CD4-positive, alpha-beta T cell treated with Interleukin-1 beta for 1 hour (primary cell): ENCODE measurements at places on chromosomes 13 and 19.

DNA sequence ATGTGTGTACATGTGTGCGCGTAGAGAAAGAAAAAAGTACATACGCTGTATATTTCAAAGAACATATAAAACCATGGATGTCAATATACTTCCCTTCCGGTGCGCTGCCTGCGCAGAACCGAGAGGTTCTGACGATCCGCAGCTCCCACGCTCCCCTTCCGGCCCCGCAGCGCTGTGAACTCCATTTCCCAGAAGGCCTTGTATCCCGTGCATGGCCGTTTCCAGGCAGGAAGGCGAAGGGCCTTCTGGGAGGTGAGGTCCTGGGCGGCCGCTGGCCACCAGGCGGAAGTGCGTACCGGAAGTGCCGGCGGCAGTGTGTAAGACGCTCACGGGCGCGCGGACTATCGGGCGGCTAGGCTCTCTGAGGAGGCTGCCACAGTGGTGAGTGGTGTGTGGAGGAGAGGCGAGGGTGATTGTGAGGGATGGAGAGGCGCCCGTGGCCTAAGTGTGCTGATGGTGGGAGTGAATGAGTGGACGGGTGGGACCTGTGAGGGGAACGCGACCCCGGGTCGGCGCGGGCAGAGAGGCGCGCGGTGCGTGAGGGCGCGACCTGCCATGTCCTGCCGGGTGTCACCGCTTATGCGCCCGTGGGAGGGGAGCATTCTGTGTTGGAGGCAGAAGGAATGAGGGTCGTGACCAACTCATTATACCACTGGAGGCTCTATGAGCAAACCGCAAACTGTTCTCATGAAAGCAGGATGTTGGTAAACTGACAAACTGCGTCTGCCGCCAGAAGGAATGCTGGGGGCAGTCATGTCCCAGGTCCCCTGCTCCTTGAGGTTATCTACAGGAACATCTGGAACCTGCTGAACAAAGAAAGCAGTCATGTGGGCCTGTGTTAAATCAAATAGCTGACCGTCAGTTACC, at the start of gene ERVK3-1:
ERVK3-1 (plus strand) TSS at position 313 of the 867 bp plus-strand sequence. CDS start 6,792 bp downstream, outside the sequence.
- peak; percentile 97 for DNase-seq

DNA sequence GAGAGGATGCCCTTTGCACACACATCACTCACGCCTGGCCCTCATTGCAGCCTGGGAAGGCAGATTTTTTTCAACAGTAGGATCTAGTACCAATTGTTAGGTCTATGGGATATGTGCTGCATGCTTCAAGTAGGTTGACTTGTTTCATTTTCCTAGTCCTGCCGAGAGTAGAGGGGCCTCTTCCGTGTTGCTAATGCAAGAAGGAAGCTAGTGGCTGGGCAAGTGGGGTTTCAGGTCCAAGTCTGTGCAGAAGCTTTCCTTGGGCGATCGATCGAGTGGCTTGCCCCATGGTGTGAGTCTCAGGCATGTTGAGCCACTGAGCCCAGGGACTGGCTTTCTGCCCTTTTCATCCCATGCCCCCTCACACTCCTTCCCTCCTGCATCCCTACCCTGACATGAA, 13.7 kb downstream of the ILF3 start:
- no peak for DNase-seq

- peak; percentile 92 for DNase-seq
Observed at GRCh38 chr13:77329133-77329910, 2.4 kb upstream of the MYCBP2 start.

- no peak for DNase-seq
Observed at GRCh38 chr13:86922936-86923335, 748.2 kb upstream of the SLITRK5 start.

DNA sequence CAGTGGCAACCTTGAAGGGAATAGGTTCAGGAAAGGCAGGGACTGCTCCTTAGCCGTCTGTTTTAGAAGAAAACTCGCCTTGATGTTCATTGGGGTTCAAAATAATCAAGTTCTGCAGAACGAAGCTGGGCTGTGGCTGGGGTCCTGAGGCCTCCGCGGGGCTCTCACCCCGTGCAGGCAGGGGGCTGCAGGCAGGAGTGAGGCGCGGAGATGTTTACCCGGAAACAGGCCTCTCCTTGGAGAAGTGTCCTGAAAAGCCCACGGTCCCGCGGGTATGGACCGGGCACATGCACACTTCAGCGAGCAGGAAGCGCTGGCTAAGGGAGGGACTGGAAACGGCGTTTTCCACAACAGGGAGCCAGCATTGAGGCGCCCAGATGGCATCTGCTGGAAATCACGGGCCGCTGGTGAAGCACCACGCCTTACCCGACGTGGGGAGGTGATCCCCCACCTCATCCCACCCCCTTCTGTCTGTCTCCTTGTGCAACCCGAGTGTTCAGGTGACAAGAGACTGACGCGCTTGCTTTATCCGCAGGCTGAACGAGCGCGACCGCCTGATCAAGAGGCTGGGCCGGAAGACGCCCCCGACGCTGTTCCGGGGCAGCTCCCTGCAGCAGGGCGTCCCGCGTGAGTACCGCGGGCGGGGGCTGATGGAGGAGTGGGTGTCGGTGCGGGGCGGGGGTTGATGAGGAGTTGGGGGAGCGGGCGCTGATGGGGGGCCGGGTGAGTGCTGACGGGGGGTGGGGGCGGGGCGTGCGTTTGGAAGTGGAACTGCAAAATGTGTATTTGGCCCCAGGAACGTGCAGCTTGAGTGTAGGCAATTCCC, 39.6 kb downstream of the SHISA2 start:
- DNase-seq: peak; percentile 71

DNA sequence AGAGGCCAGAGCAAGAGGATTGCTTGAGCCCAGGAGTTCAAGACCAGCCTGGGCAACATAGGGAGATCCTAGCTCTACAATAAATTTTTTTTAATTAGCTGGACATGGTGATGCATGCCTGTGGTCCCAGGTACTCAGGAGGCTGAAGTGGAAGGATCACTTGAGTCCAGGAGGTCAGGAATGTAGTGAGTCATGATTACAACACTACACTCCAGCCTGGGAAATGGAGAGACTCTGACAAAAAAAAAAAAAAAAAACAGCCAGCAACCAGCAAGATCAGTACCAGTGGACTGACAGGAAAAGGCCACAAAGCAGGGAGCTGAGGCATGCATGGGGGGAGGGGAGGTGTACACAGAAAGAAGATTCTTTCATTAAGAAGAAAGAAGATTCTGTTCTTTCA, 52.7 kb upstream of the RFXAP start:
- DNase-seq: no peak

DNA sequence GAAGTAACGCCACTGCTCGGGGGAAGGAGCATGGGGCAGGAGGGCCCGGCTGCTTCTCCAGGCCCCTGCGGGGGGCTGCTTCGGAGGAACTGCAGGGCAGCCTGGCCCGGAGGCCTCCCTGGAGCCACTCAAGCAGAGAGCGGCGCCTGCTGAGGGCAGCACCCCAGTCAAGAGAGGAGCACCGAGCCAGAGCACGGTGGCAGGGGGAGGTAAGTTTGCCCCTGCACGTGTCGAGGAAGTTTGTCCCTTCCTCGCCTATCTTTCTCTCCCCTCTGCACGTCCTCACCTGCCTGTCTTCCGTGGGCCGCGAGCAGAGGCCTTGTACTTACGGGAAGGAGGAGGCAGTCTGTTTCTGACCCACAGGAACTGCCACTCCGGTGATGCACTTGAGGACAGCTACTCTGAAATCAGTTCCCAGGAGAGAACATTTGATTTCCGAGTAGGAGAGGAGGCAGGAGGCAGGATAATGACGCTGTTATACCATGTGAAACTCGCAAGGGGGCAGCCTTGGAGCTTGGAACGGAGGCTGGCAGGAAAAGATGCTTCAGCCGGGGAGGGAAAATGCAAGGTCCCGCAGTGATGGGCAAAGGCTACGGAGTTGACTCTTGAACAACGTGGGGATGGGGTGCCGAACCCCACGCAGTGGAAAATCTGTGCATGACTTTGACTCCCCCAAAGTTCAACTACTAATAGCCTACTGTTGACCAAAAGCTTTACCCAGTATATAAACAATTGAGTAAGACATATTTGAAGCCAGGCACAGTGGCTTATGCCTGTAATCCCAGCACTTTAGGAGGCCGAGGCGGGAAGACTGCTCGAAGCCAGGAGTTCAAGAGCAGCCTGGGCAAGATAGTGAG, 5.0 kb downstream of the FFAR1 start:
- DNase-seq: peak; percentile 75

- no peak for DNase-seq
Observed at GRCh38 chr19:15297416-15298224, 34.7 kb downstream of the BRD4 start.

DNA sequence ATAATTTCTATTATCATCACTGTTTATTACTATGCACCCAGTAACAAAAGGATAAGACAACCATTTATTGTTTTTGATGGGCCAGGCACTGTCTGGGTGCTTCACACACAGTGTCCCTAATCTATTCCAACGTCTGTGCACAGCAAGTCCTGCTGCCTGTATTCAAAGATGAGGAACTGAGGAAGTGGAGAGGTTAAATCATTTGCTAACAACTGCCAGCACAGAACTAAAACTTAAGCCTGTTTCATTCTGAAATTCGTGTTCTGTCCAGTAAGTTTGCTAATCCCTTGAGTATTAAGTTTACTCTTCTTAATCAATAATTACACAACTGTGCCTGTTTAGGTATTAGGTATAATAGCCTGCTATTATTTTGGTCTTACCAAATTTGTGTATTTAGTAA, 41.9 kb downstream of the TEX26 start:
- no peak for DNase-seq

DNA sequence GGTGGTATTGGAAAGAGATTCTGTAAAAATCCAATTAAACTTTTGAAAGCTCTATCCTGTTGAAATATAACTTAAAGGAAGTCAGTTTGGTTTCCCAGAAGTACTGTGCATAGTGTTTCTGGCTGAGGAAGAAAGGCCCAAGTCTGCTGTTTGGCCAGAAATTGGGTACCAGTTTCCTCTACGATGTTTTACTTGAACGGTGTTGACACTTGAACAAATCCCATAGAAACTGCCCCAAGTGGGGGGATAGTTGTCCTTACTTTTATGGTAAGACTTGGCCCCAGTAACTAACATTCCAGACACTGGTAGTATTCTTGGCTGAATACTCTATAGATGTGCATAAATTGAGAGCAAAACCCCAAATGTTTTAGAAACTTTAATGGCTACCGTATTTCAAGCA, 14.2 kb downstream of the KLF5 start:
- no peak for DNase-seq

- DNase-seq: no peak
Observed at GRCh38 chr13:114313061-114313860, 1.0 kb upstream of the CHAMP1 start.

GRCh38 chr13:24906268-24906667, 142.3 kb downstream of the RNF17 start:
- DNase-seq: no peak
